ENCODE measurements at places on chromosomes 11 and 22. TPM values are rescaled to one million over a fixed set of nuclear protein-coding genes. Genes with fewer than 3 reads are reported as not detected.
A peak's percentile ranks its signal among the peaks of the same experiment; 100 is the strongest.

The THY1 gene
- total RNA-seq = 0.83 TPM

The FJX1 gene
- 0.34 TPM for total RNA-seq

The TUB gene
- total RNA-seq = 0.24 TPM

DNA sequence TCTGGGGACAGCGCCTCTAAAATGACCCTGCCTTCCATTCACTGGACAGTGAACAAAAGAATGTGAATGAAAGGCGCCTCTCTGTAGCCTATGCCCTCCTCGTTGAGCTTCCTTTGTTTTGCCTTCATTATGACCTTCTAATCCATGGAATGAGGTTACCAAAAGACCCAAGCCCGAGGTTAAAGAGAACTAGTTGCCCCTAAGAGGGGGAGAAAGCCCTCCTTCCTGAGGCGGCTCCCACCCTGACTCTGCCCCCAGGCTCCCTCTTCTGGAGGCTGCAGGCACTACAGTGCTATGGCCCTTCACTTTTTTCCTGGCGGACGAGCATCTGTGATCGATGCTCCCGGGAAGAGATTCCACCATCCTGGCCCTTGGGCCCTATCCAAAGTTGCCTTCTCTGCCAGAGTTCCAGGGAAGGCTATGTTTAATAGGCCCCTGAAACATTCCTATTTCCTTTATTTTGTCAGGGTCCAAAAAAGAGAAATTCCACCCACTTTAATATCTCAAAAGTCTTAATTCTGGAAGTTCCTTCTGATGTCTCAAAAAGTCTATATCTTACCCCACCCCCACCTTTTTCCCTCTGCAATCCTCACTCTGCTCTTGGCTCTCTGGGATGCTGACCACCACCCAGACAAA lies 147.3 kb downstream of the FEZ1 start:
- peak; percentile 10 for DNase-seq

Data from activated T-helper 1 cell treated with anti-CD3 and anti-CD28 coated beads, Interleukin-12 subunit alpha, Interleukin-12 subunit beta, Interleukin-2, Interleukin-4 antibody, amounts not matched to agents 30 ng/mL and 10 ng/mL and 1 ng/mL, durations not matched to agents 14 hours and 24 hours and 36 hours (primary cell).